ENCODE measurements at places on chromosomes 12 and 14. TPM values are rescaled to one million over a fixed set of nuclear protein-coding genes. Genes with fewer than 3 reads are reported as not detected.

DNA sequence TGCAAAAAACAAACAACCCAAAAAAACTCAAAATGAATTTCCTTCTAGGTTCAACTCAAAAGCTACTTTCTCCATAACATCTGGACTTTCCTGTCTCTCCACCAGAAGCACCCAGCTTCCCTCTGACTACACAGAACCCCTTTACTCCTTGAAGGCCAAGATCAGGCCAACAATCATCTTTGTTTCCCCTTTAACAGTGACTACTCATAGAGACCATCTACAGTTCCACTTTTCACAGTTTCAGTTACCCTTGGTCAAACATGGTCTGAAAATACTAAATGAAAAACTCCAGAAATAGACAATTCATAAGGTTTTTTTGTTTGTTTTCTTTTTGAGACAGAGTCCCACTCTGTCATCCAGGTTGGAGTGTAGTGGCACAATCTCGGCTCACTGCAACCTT is 11.8 kb downstream of the GCH1 start:
- no peak overlapping the region for H3K4me3 ChIP-seq
- no peak overlapping the region for H3K27ac ChIP-seq
- no peak for DNase-seq
- no peaks in the 10 kb centered on the region for H3K27me3 ChIP-seq
- no peaks in the 10 kb centered on the region for H3K36me3 ChIP-seq

DNA sequence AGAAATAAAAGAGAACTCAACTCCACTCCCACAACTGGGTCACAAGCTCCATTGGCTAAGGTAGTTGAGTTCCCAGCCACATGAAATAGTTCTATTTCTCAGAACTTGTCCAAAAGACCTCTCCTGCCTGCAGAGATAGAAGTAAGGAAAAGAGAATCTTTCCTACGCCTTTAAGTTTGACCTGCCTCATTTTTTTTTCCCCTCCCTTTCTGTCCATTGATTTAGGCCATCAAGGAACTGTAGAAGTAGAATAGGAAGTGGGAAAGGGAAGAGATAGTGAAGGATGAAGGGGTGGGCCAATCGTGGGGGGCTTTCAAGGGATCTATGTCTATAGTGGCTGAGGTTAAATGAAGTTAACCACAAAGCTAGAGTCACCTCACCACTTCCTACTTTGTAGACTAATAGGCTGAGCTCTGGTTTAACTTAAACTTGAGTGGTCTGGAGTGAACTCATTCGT is 13.9 kb upstream of the NUDT4 start:
- no peaks in the 10 kb centered on the region for H3K36me3 ChIP-seq
- DNase-seq = no peak
- H3K4me3 ChIP-seq = no peak overlapping the region
- no peak overlapping the region for H3K27ac ChIP-seq

DNA sequence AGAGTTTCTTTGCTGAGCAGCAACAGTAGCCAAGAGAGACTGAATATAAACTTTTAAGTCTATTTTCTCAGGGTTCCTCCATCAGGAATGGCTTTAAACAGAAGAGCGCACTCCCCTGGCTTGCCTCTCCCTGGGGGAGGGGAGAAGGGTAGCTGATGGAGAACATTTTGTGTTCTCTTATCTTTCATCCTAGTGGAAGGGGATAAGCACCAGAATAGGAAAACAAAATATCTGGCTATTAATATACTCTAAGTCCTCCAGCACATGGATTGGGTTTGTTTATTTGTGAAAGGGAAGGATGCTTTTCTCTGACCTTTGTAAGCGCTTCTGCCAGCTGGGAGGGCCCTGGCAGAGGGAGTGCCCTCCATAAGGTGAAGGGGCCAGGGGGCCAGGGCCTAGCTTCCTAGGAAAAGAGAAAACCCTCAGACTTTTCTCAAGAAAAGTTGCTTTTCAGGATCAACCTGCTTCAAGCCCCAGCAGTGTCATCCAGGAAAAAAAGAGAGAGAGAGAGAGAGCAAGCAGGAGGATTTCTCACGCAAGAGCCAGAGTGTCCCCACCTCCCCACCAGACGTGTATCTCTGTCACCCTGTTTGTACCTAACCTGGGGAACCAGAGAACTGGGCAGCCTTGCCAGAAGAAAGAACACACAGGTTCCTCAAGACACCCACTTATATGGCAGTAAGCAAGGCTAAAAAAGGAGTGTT is 34.3 kb upstream of the ATP2A2 start:
- no peaks in the 10 kb centered on the region for H3K27me3 ChIP-seq
- peaks cover 24% of the 10 kb centered on the region for H3K4me1 ChIP-seq
- H3K27ac ChIP-seq = no peak overlapping the region

GRCh38 chr12:80178846-80179245 is 79.5 kb downstream of the OTOGL start:
- H3K4me1 ChIP-seq = no peaks in the 10 kb centered on the region
- no peaks in the 10 kb centered on the region for H3K36me3 ChIP-seq
- H3K27ac ChIP-seq = no peak overlapping the region
- DNase-seq = no peak
- no peak overlapping the region for H3K4me3 ChIP-seq
- no peaks in the 10 kb centered on the region for H3K27me3 ChIP-seq

- no peak overlapping the region for H3K4me3 ChIP-seq
- no peaks in the 10 kb centered on the region for H3K36me3 ChIP-seq
- no peak overlapping the region for H3K27ac ChIP-seq
- H3K27me3 ChIP-seq = no peaks in the 10 kb centered on the region
- DNase-seq = no peak
Observed at GRCh38 chr14:29607169-29607568, 320.5 kb downstream of the PRKD1 start.

DNA sequence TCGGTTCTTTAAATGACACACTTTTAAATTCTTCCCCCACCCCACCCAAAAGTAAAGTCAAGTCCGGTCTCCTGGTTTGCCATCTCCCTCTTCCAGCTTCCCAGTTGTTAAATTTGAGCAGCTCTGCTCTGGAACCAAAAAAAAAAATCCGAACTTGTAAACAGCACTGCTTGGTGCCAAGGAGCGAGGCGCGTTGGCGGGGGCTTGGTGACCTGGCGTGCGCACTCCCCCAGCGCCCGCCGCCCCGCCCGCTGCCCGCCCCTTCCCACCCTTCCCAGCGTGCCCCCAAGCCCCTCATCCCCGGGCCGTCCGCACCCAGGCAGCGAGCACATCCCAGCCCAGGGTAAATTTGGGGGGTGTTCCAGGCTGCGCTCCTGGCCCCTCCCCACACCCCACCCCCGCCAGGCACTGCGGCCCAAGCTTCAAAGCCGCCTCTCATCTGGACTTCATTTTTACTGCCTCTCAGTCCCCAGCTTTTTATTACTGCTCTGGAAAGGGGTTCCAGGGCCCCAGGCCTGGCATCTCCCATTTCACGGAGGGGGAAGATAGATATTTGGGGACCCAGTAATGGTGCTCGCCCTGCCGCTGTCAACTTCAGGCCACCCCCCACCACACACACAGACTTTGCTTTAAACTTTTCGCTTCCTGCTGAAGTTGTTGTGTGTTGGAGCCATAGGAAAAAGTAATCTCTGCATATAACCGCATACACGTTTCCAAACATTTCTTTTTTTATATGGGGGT is 11.7 kb upstream of the ITGB7 start:
- H3K27me3 ChIP-seq = peaks cover 16% of the 10 kb centered on the region
- no peak overlapping the region for H3K27ac ChIP-seq
- H3K4me3 ChIP-seq = peak overlapping the region; percentile 51
- peaks cover 53% of the 10 kb centered on the region for H3K4me1 ChIP-seq

GRCh38 chr12:9115731-9116559 is at the start of gene A2M:
TSS of gene A2M (minus strand) at chr12:9115919. CDS start at chr12:9115849, 70 bp downstream.
- no peaks in the 10 kb centered on the region for H3K4me1 ChIP-seq
- H3K27me3 ChIP-seq = no peaks in the 10 kb centered on the region
- H3K36me3 ChIP-seq = no peaks in the 10 kb centered on the region
- no peak for DNase-seq
- H3K27ac ChIP-seq = no peak within 1 kb of the TSS

GRCh38 chr12:93441081-93441616 is 598 bp downstream of the UBE2N start:
- H3K4me3 ChIP-seq = peak overlapping the region; percentile 93
- peak; percentile 61 for DNase-seq
- no peaks in the 10 kb centered on the region for H3K36me3 ChIP-seq
- H3K27ac ChIP-seq = peak overlapping the region; percentile 94
- peaks cover 23% of the 10 kb centered on the region for H3K4me1 ChIP-seq
- H3K27me3 ChIP-seq = no peaks in the 10 kb centered on the region

- no peak for DNase-seq
- H3K4me1 ChIP-seq = peaks cover 6% of the 10 kb centered on the region
- H3K27ac ChIP-seq = no peak overlapping the region
- no peaks in the 10 kb centered on the region for H3K36me3 ChIP-seq
Observed at GRCh38 chr12:4112734-4113325, 160.7 kb upstream of the CCND2 start.

DNA sequence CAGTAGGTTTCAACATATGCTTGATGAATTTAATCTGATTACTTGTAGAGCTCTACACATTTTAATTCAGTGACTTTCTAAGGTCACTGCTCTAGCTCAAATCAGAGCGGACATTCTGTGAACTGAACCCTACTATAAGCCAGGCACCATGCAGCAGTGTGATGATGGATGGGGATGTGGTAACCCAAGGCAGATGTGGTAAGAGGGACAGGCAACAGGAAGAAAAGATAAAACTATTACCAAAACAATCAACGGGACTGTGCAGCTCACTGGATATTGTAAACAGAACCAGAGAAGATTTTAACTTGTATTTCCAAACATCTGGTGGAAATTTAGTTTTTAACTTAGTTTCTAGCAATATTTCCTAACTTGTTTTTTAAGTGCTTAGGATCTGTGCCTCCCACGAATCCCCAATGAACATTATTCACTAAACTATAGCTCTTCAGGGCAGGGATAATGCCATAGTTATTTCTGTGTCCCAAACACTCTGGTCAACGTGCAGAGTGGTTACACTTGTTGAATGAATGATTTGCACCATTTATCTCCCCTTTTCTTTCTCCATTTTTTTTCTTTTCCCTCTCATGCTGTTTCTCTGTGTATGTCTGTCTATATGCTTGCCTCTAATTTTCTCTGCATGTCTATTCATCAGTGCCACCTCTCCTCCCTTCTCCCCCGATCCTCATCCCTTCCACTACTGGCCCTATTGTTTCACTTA is 3.0 kb downstream of the ERO1A start:
- no peak overlapping the region for H3K27ac ChIP-seq
- H3K4me3 ChIP-seq = no peak overlapping the region
- H3K36me3 ChIP-seq = no peaks in the 10 kb centered on the region
- peaks cover 6% of the 10 kb centered on the region for H3K27me3 ChIP-seq
- no peak for DNase-seq

DNA sequence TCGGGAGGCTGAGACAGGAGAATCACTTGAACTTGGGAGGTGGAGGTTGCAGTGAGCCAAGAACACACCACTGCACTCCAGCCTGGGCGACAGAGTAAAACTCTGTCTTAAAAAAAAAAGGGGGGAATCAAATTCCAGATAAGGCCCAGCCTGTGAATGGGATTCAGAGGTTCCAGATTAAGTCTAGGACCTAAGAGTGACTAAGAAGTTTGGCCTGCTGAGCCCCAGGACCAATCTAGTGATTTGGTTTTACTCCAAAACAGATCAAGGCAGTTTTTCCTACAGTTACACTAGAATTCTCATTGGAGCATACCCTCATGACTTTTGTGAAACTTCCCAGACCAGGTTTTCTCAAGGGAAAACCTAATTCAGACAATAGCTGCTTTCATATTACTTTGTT is 22.8 kb downstream of the EXOC5 start:
- H3K27me3 ChIP-seq = no peaks in the 10 kb centered on the region
- no peak overlapping the region for H3K27ac ChIP-seq
- DNase-seq = no peak
- H3K4me3 ChIP-seq = no peak overlapping the region
- peaks cover 2% of the 10 kb centered on the region for H3K4me1 ChIP-seq
- peaks cover 14% of the 10 kb centered on the region for H3K36me3 ChIP-seq

DNA sequence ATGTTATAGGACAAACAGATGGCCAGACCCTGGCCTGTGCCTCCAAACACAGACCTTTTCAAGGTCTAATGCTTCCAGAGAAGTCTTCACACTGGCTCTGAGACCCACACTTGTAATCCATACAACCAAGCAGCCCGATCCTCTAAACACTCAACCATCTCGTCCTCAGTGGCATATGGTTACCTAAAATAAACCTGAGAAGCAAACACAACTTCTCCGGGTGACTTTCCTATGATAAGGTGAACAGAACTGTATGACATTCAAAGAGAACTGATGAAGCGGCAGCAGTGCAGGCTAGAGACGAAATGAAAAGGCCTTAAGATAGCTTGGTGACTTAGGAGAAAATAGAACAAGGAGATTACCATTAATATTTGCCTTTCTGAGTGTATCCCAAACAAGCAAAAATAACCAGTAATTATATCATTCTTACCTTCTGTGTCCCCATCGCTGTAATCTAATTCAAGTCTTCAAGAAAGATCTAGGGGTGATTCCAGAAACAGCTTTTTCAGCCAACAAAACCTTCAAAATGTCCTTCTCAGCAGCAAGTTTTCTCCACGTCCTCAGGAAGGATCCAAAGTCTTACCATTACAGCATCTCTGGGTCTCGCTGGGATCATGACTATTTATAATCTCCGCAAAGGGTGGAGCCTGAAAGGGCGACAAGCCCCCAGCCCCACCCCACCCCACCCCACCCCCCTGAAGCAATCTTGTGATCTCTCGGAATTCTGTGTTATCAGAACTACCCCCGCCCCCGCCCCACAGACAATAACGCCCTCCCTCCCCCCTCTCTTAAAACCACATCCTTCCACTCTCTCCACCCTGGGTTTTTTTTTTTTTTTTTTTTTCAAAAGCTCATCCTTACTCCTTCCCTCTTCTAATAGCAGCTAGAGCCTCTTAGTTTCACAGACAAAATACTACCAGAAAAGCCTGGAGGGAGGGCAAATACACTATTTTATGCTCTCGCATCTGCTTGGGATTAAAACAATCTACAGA is at the start of gene SLC2A3:
SLC2A3 (minus strand) TSS at position 598 of the 992 bp plus-strand sequence; CDS start at position 445, 153 bp downstream.
- no peaks in the 10 kb centered on the region for H3K27me3 ChIP-seq
- H3K36me3 ChIP-seq = peaks cover 13% of the 10 kb centered on the region
- DNase-seq = peak; percentile 72
- peak within 1 kb of the TSS; percentile 94 for H3K4me3 ChIP-seq
- H3K27ac ChIP-seq = peak within 1 kb of the TSS; percentile 49
- peaks cover 18% of the 10 kb centered on the region for H3K4me1 ChIP-seq

DNA sequence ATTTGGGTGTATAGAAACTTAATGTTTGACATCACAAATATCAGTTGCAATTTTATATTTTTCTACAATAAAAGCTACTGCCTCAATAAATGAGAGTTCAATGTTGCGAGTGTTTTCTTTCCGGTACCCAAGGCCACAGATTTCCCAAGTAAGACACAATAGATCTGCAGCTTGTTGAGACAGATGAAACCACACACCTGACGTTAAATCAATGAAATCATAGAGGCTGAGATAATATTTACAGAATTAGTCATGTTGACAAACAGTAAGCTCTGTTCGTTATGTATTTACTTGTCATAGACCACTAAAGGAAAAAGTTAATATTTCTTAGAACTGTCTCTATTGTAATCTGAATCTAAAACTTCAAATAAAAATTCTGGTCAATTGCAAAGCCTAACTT is 49.2 kb upstream of the PTHLH start:
- H3K27ac ChIP-seq = no peak overlapping the region
- H3K4me1 ChIP-seq = no peaks in the 10 kb centered on the region
- DNase-seq = no peak
- H3K36me3 ChIP-seq = no peaks in the 10 kb centered on the region
- no peaks in the 10 kb centered on the region for H3K27me3 ChIP-seq

GRCh38 chr12:68113644-68114043 is 45.9 kb downstream of the IFNG start:
- no peaks in the 10 kb centered on the region for H3K27me3 ChIP-seq
- DNase-seq = peak; percentile 22
- H3K4me1 ChIP-seq = peaks cover 6% of the 10 kb centered on the region
- H3K27ac ChIP-seq = no peak overlapping the region
- no peak overlapping the region for H3K4me3 ChIP-seq
- no peaks in the 10 kb centered on the region for H3K36me3 ChIP-seq

Gene WNT1
- not detected for total RNA-seq

Gene ACOT6
- not detected for total RNA-seq

Gene CBX5
- total RNA-seq = 232 TPM

Gene DPY19L2
- total RNA-seq = 14.7 TPM

Gene UBE2N
- total RNA-seq = 82.6 TPM

Gene INSM2
- not detected for total RNA-seq

Gene KLHDC2
- 73.9 TPM for total RNA-seq

Measured in neural progenitor cell (in vitro differentiated cells).